ENCODE measurements at places on chromosomes 6 and 20.
A peak's percentile ranks its signal among the peaks of the same experiment; 100 is the strongest.

DNA sequence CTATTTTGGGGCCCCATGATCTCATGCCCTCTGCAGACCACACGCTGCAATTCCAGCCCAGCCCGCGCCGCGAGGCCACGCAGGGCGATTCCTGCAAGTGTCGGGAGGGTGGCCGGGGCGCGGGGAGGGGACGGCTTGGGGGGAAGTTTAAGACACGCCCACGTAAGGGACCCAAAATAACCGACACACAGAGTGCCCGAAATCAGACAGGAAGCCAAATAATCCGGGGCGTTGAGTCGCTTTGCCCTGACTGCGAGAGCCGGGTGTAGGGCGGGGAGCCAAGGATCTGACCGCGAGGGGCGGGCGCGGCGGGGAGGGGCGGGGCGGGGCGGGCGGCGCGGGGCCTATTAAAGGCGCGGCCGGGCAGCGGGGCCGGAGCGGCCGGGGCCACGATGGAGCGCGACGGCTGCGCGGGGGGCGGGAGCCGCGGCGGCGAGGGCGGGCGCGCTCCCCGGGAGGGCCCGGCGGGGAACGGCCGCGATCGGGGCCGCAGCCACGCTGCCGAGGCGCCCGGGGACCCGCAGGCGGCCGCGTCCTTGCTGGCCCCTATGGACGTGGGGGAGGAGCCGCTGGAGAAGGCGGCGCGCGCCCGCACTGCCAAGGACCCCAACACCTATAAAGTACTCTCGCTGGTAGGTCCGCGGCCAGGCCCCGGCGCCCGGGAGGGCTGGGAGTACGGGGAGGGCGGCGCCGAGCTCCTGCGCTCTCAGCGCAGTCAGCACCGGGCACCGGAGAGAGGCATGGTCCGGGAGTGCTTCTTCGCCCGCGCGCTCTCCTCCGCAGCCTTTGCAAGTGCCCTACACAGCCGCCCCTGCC is at the start of gene ENPP1:
Gene ENPP1, plus strand, starts transcription at position 377 of the 816 bp plus-strand sequence. Its CDS starts 16 bp downstream, at position 393.
- peak; percentile 8 for DNase-seq

GRCh38 chr6:75250552-75250951 is 7.0 kb upstream of the COX7A2 start:
- no peak for DNase-seq

- no peak for DNase-seq
Observed at GRCh38 chr6:133309579-133309978, 68.4 kb downstream of the EYA4 start.

- DNase-seq, result no peak
Observed at GRCh38 chr6:711925-712324, 19.0 kb upstream of the EXOC2 start.

- DNase-seq, result no peak
Observed at GRCh38 chr6:144063246-144063743, 32.1 kb downstream of the SF3B5 start.

All from activated CD8-positive, alpha-beta memory T cell treated with anti-CD3 and anti-CD28 coated beads for 4 hours (primary cell).